ENCODE measurements at places on chromosomes 2 and 18. TPM values are rescaled to one million over a fixed set of nuclear protein-coding genes. Genes with fewer than 3 reads are reported as not detected.

- no peak for DNase-seq
Observed at GRCh38 chr2:3741396-3741795, 38.0 kb downstream of the DCDC2C start.

GRCh38 chr18:22493255-22493654 lies 75.5 kb upstream of the CTAGE1 start:
- DNase-seq: no peak

GRCh38 chr2:120552800-120553481 lies 182.7 kb upstream of the GLI2 start:
- DNase-seq: peak; percentile 63

Gene SLC23A3
- not detected for total RNA-seq

DNA sequence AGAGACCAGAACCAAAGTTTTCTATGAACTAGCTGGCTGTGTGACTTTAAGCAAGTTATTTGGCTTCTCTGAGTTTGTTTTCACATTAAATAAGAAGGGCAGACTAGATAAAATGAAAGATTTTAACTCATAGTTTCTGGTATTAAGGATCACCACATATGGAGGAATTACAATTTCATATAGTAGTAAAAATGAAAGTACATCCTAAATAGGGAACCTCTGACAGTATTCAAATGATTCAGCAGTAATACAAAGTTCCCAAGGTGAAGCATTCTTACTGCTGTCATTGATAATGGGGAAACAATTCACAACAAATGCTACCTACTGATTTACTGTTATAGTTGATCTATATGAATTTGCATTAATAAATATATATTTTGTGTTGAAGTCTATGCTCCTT lies 170.3 kb upstream of the VRK2 start:
- no peak for DNase-seq

GRCh38 chr2:224796695-224797305 lies 80.6 kb upstream of the CCDC195 start:
- DNase-seq: no peak

Gene OTX1
- total RNA-seq: not detected

DNA sequence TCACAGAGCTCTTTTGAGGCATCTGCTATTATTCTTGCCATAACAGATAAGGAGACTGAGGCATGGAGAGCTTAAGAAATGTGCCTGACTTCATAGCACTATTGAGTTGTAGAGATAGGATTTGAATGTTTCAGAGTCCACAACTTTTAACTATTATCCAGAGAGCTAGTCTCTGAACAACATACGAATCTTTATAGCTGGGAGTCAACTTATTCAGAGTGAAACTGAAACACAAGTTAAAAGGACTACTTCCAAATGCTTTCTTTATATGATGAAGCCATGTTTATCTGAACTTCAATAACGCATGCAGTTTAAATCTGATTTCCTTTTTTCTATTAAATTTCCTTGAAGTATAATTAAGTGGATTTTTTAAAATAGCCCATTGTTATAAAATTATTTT lies 268.8 kb downstream of the IKZF2 start:
- DNase-seq: no peak

Gene CLIP4
- 15.3 TPM for total RNA-seq

Gene B3GNT7
- total RNA-seq: 0.23 TPM

GRCh38 chr2:200796561-200796960 lies 15.1 kb upstream of the BZW1 start:
- no peak for DNase-seq

Gene FSHR
- total RNA-seq: not detected

DNA sequence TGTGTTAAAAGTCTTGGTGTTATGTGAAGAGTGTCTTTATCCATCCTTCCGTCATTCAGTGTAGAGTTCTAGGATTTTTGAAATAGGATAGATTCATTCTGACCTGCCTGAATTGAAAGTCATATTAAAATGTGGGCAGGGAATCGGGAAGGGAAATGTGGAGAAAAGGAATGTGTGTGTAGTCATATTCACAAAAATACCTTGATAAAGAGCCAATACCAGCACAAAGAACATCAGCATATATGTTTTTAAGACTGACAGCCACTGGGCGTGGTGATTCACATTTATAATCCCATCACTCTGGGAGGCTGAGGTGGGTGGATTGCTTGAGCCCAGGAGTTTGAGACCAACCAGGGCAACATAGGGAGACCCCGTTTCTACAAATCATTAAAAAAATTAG lies 188.1 kb downstream of the CAMKMT start:
- peak; percentile 62 for DNase-seq

GRCh38 chr18:8702668-8703067 lies 2.7 kb upstream of the MTCL1 start:
- DNase-seq: no peak

GRCh38 chr2:71776227-71776626 lies 322.9 kb downstream of the DYSF start:
- DNase-seq: no peak

Gene C2orf72
- not detected for total RNA-seq

DNA sequence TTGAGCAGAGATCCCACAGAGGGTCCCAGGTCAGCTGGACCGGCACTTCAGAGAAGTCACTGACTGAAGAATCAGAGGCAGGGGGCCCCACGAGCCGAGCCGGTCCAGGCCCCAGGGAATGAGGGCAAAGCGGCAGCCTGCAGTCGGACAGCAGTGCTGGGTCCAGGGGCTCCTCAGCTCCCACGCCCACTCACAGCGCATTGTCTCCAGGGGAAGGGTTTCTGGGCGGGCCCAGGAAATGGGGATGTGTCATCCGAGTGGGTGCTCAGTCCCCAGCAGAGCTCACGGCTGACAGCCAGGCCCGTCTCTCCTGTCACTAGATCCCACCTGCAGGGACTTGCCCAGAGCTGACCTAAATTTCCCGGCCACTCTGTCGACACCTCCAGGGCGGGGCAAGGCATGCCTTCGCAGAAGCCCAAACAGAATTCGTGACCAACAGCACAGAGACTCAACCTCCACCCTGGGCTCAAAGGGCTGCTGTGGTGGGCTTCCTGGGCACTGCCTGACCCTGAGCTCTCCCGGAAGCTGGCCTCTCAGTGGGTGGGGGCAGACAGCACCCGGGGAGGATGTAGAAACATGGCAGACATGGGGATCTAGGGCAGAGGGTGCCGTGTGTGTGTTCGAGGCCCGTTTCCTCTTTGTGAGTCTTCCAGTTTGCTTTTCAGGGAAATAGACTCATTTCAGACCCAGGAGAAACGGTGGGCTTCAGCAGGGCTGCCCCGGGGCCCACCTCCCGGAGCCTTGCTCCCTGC lies 42.1 kb upstream of the TAF1B start:
- peak; percentile 79 for DNase-seq

Gene TEKT4
- not detected for total RNA-seq

DNA sequence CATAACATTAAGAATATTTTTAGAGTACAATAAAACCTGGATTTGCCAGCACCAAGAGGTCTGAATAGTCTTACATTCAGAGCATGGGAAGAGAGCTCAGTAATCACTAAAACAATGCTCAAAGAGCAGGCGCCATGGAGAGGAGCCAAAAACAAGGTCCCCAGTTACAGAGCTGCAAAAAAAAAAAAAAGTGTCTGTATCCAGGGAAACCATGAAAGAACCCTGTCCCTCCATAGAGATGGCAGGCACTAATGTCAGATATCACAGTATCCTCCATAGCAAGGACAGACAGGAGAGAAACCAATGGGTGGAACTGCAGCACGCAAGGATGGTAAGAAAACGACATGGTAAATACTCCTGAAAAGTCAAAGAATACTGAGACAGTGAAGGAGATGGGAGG lies 19.5 kb downstream of the FBXO15 start:
- DNase-seq: no peak

- DNase-seq: no peak
Observed at GRCh38 chr2:189862751-189863150, 78.5 kb downstream of the PMS1 start.

GRCh38 chr2:169828141-169828811 lies 1.0 kb downstream of the UBR3 start:
- peak; percentile 39 for DNase-seq

DNA sequence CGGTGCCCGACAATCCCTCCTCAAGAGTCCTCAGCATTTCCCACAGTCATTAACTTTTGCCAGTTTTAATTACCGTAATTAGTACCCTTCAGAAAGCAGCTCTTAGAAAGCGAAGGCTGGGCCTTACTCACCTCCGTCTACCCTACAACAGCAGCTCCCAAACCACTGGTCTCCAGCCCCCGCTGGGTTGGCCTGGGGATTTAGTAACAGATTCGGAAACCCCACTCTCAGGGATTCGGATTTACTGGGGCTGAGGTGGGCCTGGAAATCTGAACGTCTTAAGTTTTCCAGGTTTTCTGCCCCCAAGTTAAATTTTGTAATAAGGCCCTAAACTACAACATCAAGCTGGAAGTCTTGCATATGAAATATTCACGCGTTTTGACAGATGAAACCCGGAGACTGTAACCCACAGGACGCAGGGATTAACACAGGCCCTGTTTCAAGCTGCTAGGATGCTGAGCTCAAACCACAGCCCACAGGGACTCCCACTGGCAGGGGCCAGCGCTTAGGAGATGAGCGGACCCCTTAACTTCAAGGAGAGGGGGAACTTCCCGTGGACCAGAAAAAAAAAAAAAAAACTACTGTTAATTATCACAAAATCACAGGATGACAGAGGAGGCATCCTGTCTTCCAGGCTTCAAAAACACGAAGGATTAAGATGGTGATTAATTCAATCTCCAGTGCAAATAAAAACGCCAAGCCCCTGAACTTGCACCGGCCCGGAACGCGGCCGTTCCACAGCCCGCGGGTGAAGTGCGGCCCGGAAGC lies 985 bp downstream of the ILKAP start:
- peak; percentile 19 for DNase-seq

GRCh38 chr18:11951390-11951851 lies 29.9 kb upstream of the IMPA2 start:
- no peak for DNase-seq

Gene C2orf74
- total RNA-seq: 59.8 TPM

Gene PLEKHA3
- total RNA-seq: 23.7 TPM

DNA sequence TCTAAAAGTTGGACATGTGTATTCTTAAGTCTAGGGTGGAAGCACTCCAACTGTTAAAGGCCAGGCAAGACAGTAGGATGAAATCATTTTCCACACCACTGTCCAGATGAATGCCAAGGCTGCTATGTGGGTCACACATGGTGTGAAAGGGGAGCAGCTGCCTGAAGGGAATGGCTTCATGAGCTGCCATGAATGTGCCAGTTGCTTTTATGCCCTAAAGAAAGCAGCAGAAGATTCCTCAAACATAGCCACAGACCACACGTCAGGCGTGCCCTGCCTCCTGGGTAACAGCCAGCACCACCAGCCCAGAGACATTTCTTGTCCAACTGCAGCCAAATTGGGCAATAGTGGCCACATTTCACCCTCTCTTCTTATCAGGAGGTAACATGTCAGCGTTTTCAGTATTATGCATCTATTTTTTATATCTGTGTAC lies 130.2 kb downstream of the MTCL1 start:
- peak; percentile 72 for DNase-seq

Gene CD8A
- not detected for total RNA-seq

DNA sequence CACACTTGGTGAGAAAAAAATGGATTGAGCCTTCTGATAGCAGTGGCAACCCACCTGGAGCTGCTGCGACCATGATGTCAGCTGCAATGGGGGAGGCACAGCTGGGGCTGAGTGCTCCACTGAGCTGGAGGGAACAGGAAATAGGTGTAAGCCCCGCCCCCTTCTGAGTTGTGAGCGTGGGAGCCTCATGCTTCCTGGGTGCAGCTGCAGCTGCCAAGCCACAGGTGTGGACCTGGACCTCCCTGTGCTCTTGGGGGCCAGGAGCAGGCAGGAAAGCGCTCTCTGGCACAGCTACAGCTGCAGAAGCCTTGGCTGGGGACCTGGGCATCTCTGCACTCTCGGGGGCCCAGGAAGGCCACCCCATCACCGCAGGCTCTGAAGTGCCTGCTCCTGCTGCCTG lies 970.6 kb downstream of the DCDC2C start:
- no peak for DNase-seq

GRCh38 chr2:215615803-215616174 lies 179.9 kb upstream of the FN1 start:
- no peak for DNase-seq

- DNase-seq: no peak
Observed at GRCh38 chr2:126858991-126859390, 39.7 kb upstream of the TEX51 start.

GRCh38 chr2:191728750-191729624 lies 51.1 kb downstream of the NABP1 start:
- DNase-seq: no peak

- DNase-seq: no peak
Observed at GRCh38 chr2:220811115-220811514, 761.0 kb downstream of the EPHA4 start.

Gene CAPN10
- total RNA-seq: 12.5 TPM

- no peak for DNase-seq
Observed at GRCh38 chr2:220736778-220737177, 835.3 kb downstream of the EPHA4 start.

DNA sequence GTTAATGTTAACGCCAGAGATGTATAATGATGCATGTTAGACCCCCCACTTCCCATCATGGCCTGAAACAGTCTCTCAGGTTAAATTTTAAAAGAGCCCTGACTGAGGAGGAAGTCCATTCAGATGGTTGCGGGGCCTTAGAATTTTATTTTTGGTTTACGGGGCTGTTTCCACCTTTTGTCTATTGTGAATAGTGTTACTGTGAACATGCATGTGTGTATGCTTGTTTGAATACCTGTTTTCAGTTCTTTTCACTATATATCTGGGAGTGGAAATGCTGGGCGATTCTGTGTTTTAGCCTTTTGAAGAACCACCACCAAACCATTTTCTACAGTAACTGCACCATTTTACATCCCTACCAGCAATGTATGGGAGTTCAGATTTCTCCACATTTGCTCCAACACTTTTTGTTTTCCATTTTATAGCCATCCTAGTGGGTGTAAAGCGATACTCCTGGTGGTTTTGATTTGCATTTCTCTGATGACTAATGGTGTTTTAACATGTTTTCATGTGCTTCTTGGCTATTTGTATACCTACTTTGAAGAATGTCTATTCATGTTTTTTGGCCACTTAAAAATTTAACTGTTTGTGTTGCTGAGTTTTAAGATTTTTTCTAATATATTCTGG lies 133.0 kb downstream of the MYO3B start:
- no peak for DNase-seq

Gene STK25
- 432 TPM for total RNA-seq

Gene RPRD1A
- 28.7 TPM for total RNA-seq

DNA sequence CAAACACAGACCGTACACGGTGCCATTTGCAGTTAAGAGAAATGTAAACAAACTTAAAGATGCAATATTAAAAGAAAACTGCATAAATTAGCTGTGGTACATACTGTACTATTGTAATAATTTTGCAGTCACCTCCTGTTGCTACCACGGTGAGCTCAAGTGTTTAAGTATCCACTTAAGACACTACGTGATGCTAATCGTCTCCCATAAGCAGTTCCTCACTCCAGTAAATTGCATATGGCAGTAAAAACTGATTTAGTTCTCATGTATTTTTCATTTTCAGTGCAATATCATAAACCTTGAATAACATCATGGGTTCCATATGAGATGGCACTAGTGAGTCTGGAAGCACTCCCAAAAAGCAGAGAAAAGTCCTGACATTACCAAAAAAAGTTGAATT lies 14.4 kb downstream of the CLEC4F start:
- DNase-seq: no peak

- no peak for DNase-seq
Observed at GRCh38 chr2:70282439-70282838, 11.1 kb downstream of the SNRPG start.

Measured in MG63 (cell line).